Kidney epithelial cell (primary cell): ENCODE measurements at places on chromosomes 2 and 18. TPM values are rescaled to one million over a fixed set of nuclear protein-coding genes. Genes with fewer than 3 reads are reported as not detected.

DNA sequence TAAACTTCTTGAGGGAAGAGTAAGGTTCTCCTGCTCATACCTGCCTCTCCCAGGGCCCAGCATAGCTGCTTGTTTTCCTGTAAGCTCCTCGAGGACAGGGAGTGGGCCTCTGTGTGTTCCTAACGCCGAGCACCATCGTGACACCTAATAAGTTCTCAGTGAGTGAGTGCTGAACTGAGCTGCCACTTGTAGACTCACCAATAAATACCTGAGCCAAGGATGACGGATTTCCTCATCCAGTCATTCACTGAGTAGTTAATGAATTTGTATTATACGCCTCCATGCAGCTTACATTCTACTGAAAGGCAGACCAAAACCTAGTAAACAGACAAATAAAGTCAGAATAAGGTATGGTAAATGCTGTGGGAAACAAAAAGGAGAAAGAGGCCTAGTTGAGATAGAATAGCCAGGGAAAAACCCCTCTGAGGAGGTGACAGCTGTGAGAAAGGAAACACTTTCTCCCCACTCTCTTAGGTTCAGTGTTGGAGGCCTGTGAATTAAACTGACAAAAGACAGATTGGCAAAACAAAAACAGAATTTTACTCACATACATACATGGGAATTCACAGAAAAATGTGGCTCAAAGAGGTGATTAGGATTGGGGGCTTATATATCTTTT is 138.6 kb downstream of the B3GNT2 start:
- no peak for DNase-seq

Gene CAPN13
- total RNA-seq = 0.07 TPM in 1 of 2 replicates, not detected in the other

GRCh38 chr2:56654936-56655335 is 471.1 kb downstream of the CCDC85A start:
- DNase-seq = no peak

DNA sequence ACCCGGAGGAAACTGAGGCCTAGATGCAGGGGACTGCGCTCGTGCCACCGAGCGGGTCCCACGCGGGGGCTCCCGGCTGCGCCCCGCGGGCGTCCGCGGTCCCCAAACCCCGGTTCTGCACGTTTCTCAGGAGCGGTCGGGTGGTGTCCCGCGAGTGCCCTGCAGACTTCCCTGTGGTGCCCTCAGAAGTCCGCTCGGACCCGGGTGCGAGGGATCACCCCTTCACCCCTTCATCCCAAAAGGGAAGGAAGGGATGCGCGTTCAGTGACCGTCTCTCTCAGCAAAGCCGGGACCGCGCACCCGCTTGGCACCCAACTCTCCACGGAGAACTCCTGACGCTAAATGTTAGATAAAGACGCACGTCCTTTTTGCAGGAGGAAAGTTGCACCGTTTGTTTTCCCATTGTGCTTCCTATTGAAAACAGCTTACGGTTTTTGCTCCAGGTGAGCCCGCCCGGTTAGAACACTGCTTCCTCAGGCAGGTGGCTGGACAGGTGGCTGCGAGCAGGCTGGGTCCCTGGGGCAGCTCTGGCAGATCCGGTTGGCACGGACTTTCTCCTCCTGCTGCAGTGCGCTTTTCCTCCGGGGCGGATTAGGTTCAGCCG is 779 bp downstream of the DGKD start:
- no peak for DNase-seq

DNA sequence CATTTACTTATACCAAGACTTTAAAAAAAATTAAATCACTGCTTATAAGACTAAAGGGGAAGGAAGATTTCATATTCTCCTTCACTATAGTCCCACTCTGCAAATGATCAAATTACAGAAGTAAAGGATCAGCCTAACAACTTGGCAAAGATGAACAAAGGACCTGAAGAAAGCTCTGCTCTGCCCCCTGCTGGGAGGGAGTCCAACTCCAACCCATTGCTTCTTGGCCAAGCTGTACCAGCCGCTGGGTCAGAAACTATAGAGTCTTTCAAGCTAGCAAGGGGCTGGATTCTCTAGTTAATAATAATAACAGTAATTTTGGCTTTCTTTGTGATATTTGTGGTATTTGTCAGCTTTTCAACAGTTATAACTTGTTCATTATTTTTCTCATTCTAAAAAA is 927.0 kb upstream of the CRIM1 start:
- no peak for DNase-seq

DNA sequence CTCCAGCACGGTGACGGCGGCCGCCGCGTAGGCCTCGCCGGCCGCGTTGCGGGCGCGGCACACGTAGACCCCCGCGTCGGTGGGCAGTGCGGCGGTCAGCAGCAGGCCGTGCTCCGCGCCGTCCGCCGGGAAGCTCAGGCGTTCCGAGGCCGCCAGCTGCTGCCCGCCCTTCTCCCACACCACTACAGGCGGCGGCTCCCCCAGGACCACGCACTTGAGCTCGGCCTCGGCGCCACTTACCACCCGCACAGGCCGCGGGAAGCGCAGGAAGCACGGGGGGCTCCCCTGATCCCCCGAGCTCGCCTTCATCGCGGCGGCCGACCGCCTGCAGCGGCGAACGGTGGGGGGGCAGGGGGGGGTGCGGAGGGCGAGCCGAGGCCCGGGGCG is 422 bp downstream of the OBSL1 start:
- no peak for DNase-seq
